Stimulated activated CD4-positive, alpha-beta T cell treated with anti-CD3 and anti-CD28 coated beads, Interleukin-4, amount 100 ng/mL, for 1 hour (primary cell): ENCODE measurements at places on chromosomes 3 and 15.

GRCh38 chr3:113758389-113759024, 11.7 kb downstream of the ATP6V1A start:
- no peak for DNase-seq

- no peak for DNase-seq
Observed at GRCh38 chr3:49173116-49173791, 1.9 kb downstream of the KLHDC8B start.

- DNase-seq = no peak
Observed at GRCh38 chr3:184949251-184949965, 137.4 kb downstream of the VPS8 start.

DNA sequence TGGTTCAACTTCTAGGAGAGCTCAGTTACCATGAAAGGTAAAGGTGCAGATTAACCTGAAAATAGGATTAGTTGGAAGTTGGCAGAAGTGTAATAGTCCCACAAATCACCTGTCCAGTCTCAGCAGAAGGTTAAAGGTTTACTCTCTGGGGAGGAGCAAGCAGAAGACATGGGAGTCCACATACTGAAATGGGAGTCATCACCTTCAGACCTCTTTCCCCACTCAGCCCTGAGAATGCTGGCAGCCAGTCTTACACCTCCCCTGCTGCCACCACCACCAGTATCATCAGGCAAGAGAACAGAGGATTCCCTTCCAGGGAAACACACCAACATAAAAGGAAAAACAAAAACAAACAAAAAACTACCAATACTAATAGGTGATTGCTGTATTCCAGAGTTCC, 13.8 kb upstream of the PLA2G4D start:
- DNase-seq = no peak

GRCh38 chr3:152405915-152406802, 137.4 kb downstream of the MBNL1 start:
- DNase-seq = no peak

- DNase-seq = no peak
Observed at GRCh38 chr3:124563376-124563775, 166.9 kb upstream of the UMPS start.

- no peak for DNase-seq
Observed at GRCh38 chr3:163159306-163159705, 1662.7 kb downstream of the OTOL1 start.

GRCh38 chr15:40368719-40369473, 10.9 kb downstream of the DISP2 start:
- no peak for DNase-seq

- no peak for DNase-seq
Observed at GRCh38 chr3:112948346-112948838, 26.5 kb downstream of the CD200R1 start.

DNA sequence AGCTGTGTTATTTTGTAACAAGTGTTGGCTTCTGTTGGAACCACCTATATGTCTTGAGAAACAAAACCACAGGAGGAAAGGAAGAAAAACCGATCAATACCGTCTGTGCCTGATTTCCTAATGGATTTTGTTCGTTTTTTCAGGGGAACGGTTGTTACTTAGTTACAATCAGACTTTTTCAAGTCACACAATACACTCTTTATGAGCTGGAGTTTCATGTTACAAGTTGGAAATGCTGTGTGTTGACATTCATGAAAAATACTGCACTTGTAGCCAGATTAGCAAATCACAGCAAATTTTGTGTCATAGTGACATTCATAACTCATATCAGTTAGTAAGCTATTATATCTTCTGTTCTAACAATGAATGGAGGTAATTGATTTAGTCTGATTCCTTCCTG, 78.9 kb downstream of the SLTM start:
- DNase-seq = no peak

GRCh38 chr3:39577541-39577940, 110.1 kb downstream of the MOBP start:
- no peak for DNase-seq

- no peak for DNase-seq
Observed at GRCh38 chr3:78736863-78737262, 1030.9 kb downstream of the ROBO1 start.

DNA sequence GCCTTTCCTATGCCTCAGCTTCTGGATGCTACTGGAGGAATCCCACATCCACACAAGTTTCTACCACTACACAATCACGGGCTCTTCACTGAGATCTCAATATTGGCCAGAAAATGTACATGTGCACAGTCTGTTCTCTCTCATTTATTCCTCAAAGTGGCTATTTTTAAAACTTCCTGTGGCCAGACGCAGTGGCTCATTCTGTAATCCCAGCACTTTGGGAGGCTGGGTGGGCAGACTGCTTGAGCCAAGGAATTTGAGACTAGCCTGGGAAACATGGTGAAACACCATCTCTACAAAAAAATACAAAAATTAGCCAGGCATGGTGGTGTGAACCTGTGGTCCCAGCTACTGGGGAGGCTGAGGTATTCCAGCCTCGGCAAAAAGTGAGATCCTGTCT, 91.4 kb upstream of the PRTG start:
- no peak for DNase-seq

- DNase-seq = no peak
Observed at GRCh38 chr15:76799760-76800159, 105.4 kb downstream of the SCAPER start.

- no peak for DNase-seq
Observed at GRCh38 chr3:193996221-193996620, 139.7 kb upstream of the HES1 start.

DNA sequence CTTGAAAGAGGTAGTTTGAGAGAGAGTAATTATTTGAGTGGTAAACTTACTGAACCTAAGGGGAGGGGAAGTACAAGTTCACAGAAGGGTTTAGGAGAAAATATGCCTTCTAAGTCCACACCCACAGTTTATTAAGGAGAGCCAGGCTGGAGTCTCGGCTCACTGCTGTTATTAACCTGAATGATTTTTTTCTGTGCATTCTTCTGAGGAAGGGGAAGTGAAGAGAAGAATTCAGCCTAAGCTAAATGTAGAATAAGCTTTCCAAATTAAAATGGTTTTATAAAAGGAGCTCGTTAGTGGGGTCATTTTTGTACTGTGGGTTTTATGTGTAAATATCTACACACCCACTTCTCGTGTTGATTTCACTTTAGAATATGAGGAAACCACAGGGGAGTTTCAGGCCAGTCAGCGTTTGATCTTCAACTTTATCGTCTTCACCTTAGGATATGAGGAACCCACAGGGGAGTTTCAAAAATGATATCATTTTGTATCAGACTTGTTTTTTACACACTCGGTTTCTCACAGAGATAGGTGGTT, 1.5 kb downstream of the WHAMM start:
- peak; percentile 19 for DNase-seq

- DNase-seq = no peak
Observed at GRCh38 chr3:62587579-62588031, 214.3 kb upstream of the FEZF2 start.

DNA sequence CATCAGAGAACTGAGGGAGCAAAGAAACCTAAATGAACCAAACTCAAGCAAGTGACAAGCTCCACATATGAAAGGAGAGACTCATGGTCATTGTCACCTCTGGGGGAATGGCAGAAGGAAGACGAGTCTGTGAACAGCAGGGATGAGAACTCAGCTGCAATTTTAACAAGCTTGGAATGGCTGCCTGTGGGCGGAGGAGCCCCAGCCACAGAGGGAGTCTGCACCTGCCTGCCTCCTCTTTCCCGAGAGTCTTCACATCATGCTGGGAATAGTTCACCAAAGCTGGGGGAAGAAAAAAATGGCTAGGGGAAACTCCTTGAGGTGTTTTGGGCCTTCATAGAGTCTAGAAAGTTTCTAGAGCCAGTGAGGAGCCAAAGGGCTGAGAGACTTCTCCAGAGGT, 21.3 kb upstream of the BHLHE40 start:
- DNase-seq = no peak

GRCh38 chr3:87361956-87362355, 85.6 kb upstream of the POU1F1 start:
- DNase-seq = no peak

GRCh38 chr3:28151608-28152228, 89.7 kb upstream of the CMC1 start:
- no peak for DNase-seq

- no peak for DNase-seq
Observed at GRCh38 chr15:71826196-71826595, 15.8 kb downstream of the NR2E3 start.

DNA sequence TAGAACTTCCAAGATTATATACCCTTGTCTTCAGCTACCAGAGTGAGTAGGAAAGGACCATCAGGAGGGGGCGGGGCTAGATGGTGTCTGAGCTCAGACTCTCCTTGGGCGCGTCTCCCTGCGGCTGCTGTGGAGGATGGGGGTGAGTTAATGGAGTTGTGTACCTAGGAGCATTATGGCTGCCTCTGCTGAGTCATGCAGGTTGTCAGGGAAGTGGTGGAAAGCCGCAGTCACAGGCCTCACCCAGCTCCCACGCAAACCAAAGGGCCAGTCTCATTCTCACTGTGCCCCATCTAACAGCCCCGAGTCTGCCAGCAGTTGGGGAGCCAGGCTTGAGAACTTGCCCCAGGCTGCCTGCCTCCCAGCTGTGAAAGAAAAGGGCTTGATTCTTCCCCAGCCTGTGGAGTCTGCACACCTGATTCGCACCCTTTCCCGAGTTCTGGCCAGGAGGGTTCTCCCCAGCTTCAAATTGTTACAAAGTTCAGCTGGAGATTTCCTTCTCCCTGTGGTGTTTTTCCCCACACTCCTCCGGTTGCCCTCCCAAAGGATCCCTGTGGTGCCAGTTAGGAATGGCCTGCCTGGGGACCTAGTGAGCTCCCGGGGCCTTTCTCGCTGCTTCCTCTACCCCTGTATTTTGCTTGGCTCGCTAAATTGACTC, 143.3 kb downstream of the HCN4 start:
- peak; percentile 4 for DNase-seq

GRCh38 chr3:64063207-64063982, 40.1 kb upstream of the PSMD6 start:
- DNase-seq = no peak

GRCh38 chr15:80604583-80605575, 90.2 kb upstream of the ABHD17C start:
- no peak for DNase-seq

DNA sequence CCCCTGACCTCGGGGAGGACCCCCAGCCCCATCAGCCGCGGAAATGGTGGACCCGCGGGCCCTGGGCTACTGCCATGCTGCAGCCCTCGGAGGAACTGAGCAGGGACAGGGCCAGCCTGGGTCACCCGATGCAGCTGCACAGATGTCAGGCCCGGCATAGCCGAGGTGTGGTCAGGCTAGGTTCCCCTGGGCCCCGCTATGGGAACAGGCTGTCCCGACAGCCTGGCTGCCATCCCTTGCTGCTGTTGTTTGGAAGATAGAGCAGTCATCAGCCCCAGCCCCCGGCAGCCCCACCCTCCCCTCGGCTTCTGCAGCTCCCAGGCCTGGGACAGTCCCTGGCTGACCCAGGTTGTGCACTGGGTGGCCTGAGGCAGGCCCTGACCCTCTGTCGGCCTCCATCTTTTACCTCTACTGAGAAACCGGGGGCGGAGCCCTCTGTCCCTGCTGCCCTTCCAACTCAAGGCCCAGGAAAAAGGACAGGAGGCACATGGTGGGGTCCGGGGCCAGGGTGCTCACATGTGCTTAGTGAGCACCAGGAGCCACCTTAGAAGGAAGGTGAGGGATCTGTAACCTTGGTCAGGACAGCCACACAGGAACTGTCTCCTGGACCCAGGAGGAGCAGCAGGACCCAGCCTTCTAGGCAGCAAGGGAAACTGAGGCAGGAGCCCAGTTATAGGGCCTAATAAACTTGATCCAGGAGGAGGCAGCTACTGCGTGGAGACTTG, 31.5 kb upstream of the FBLN2 start:
- no peak for DNase-seq

DNA sequence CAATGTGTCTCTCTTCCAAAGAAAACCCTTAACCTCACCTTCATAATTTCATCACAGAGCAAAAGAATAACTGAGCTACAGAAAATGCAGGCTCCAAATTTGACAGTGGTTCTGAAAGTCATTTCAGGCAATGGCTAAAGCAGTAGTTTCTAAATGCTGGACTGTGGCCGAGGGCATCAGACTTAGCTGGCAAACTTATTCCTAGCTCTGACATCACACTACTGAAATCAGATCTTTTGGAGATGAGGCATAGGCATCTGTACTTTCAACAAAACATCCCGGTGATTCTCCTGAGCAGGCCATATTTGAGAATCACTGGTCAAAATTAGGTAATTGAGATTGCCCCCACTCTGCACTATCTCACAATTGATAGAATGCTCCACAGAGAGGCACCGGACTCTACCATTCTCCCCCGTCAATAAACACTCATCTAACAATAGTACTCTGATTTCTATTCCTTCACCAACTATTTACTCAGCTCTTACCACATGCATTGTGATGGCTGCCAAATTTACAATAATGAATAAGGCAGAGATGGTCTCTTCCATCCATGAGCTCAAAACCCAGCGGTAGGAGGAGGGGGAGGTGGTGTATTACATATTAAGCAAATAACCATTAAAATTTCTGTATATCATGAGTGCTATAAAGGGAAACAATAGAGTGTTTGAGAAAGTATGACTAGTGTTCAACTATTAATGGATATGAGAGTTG, 57.3 kb upstream of the SPRED1 start:
- no peak for DNase-seq

GRCh38 chr3:108102420-108103039, 11.7 kb upstream of the CD47 start:
- DNase-seq = no peak

DNA sequence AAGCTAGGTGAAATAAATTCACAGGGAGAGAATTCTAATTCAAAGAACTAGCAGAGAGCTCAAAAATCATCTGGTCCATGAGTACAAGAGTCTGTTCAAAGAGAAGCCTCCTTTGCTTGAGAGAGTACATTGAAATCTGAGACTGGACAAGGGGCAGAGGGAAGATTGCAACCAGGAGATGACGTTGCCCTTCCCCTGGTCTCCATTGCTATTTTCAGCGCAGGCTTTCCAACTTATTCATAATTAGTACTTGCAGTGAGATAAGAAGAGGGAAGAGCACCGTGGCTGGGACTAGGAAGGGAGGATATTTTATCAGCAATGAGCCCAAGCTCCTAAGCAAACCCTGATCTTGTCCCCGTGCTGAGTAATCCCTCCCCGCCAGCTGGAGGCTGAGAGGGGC, 251.8 kb upstream of the RORA start:
- no peak for DNase-seq

GRCh38 chr3:75906555-75907112, 121.3 kb upstream of the ZNF717 start:
- no peak for DNase-seq

DNA sequence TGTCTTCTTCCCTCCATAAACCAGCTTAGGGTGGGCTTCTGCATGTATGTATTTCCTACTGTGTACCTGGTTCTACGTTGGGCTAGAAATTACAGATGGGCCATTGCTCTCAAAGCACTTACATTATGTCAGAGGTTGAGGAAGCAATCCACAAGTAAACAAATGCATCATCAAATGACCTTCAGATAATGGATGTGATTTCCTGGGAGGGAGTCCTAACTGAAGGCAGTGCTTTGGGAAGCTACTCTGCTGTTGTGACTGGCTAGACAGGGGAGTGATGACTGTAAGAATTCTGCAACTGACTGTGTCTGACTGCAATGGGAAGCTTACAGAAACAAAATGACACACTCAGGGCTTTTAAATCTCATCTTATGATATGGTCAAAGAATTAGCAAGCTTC, 71.0 kb upstream of the PRR23E start:
- no peak for DNase-seq
